ENCODE measurements at places on chromosomes 3 and 15.

GRCh38 chr3:13296662-13297061 lies 123.5 kb downstream of the NUP210 start:
- DNase-seq: no peak

DNA sequence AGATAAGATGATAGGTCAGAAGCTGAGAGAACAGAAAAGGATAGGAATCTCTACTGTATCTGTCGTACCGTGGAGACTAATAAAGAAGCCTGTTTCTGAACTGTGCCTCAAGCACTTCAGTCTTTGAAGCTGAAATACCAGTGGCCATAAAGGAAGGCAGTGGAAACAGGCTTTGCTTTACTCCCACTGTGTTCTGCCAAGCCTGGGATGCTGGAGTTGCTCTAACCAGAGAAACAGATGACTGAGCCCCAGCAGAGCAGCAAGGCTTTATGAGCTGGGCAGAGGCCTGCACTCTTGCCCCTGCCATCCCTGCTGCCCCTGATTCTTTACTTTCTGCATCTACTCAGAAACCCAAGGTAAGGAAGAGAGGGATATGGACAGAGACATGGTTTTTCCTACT lies 89.4 kb downstream of the PDE8A start:
- DNase-seq: no peak

DNA sequence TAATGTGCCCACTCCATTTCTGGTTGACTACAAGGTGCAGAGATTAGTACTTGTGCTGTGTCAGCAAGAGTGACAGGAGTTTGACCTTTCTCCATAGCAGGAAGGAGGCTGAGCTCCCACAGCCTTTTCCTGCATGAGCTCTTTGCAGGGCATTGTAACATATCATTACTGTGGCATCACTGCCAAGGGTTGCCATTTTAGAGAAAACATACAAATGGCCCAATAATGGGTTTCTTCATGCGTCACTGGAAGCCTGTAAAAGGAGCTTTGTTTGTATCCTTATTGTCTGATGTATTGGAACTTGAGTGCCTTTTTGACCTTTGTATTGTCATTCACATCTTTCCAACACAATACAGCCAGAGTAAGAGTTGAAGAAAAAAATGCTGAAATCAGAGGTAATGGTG lies 323.0 kb upstream of the CDIN1 start:
- DNase-seq: no peak

DNA sequence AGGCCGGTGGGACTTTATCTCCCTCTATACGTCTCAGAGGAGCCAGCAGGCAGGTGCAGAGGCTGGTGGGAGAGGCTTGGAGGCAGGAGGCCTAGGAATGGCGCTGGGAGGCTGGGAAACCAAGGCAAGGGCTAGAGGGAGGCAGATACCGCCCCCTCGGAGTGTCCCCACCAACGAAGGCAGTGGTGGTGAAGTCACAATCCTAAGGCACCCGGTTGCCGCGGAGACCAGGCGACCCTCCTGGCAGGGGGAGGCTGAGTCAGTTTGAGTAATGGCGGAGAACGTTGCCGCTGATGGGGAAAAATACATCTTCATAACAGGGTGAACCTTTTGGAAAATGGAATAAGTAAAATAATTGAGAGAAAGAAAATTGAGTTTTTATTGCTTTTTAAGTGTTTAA lies 29.9 kb upstream of the CACNA2D2 start:
- no peak for DNase-seq

DNA sequence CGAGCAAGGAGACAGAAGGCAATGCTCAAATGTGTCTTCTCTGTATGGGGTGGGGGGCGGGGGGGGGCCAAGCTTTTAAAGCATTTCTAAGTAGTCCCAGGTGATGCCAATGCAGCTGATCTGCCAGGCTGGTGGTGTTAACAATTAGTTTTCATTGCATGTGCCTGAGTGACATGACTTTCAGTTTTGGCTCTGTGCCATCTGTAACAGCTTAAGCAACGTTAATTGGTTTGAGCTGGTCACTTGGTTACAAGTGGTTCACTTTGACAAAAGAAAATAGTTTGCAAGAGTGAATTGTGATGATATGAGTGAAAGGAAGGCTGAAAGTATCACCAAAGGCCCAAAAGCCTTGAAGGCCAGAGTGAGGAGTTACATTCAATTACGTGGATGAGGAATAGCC lies 26.4 kb upstream of the LRIG1 start:
- DNase-seq: no peak

- no peak for DNase-seq
Measured at GRCh38 chr3:132721479-132722164, 587 bp downstream of the NPHP3 start.

- DNase-seq: no peak
Measured at GRCh38 chr3:193921465-193921864, 214.5 kb upstream of the HES1 start.

GRCh38 chr15:63503739-63504246 lies 600 bp upstream of the USP3 start:
- DNase-seq: peak; percentile 93

DNA sequence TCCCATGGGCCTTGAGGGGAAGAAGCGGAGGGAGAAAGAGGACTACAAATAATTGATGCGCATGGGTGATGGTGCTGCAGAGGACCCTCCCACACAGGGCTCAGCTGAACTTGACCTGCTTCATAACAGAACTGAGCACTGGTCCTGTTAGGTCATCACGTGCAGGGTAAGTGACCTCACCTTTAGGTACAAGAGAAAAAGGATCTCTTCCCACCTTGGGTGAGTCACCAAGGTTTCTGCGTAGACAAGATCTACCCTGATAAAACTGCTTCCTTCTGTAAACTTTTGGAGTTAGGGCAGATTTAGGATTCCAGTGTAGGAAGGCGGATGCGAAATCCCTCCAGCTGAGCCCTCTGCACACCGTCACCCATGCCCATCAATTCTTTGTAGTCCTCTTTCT lies 67.1 kb downstream of the FEM1B start:
- no peak for DNase-seq

GRCh38 chr3:6125520-6125919 lies 735.4 kb upstream of the GRM7 start:
- DNase-seq: no peak

All from CD8-positive, alpha-beta memory T cell (primary cell).